CD8-positive, alpha-beta T cell (primary cell): ENCODE measurements at places on chromosomes 6 and 20.

- DNase-seq, result no peak
Measured at GRCh38 chr6:32178547-32179440, 589 bp downstream of the RNF5 start.

GRCh38 chr6:146650799-146651481 lies 52.2 kb downstream of the ADGB start:
- no peak for DNase-seq

DNA sequence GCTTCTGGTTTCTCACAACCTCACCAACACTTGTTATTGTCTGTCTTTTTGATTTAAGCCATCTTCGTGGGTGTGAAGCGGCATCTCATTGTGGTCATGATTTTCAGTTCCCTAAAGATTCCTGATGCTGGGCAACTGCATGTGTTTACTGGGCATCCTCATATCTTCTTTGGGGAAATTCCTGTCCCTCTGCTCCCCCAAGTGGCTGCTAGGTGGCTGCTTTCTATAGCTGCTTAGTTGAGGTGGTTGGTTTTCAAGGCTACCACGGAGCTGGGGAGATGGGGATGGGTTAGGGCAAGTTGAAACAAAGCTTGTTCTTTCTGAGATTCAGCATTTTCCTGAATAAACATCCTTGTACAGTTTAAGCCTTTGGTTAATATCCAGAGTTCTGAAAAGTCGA lies 403.9 kb upstream of the SULF2 start:
- DNase-seq, result no peak

DNA sequence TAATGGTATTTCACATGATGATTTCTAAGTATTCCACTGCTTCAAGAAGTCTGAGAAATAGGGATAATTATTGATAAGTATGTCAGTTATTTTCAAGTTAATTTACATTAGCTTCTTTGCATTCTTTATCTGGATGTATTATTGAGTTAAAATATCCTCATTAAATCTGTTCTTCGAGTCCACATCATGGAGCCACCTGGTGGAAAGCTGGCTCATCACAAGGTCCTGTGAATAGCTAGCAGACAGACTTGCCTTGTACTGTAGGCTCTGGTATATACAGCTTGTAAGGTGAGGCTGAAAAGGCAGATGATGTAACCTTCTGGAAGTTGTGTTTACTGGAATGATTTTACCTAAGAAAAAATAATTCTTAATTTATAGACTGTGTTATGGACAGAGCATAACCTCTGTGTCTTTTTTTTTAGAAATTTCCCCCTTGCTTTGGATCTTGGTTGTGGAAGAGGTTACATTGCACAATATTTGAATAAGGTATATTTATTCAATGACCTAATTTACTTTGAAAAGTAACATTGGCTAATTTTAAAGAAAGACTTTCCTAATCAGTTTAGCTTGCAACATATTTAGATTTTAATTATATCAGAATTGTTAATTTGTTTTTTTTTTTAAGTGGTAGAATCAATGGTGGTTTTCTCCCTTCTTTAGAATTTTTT lies 3.5 kb downstream of the NDUFAF5 start:
- peak; percentile 28 for DNase-seq

DNA sequence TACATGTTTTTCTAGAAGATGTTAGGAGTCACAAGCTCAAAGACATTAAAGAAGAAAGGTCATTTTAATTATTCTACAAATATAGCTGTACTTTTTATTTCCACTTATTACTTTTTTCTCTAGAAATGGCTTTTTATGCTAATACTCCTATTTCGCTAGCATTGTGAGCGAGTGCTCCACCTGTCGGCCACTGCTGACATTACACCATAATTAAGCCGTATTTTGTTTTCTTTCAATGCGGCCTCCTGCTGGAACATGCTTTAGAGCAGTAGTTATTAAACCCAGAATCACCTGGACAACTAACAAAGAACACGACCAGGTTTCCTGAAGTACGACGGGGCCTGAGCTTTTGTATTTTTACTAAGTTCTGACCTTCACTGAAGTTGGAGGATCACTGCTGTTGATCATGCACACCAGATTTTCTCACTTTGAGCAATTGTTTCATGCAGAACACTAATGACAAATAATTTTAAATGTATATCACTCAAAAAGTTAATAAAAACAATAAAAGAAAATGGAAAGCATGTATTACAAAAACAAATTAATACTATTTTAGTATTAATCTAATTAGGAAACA lies 74.1 kb upstream of the PAK5 start:
- DNase-seq, result peak; percentile 33

GRCh38 chr6:636488-636887 lies 20.4 kb downstream of the HUS1B start:
- DNase-seq, result no peak
